ENCODE measurements at places on chromosomes 7 and 10.
A peak's percentile ranks its signal among the peaks of the same experiment; 100 is the strongest.

DNA sequence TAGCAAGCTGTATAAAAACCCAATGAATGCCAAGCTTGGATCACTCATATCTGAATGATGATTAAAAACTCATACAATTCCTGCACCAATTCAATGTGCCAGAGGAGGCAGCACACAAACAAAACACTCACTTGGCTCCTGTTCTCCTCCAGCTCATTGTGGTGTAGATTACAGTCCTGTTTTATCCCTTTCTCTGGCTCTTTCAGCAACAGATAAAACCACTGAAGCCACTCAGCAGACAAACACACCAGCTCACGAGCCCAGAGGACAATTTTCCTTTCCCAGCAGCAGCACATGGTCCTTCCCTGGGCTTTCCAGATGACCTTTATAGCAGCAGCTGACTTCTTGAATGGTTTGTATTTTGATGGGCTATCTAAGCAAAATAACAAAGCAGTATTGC is 107.3 kb upstream of the STARD3NL start:
- peak; percentile 4 for DNase-seq

DNA sequence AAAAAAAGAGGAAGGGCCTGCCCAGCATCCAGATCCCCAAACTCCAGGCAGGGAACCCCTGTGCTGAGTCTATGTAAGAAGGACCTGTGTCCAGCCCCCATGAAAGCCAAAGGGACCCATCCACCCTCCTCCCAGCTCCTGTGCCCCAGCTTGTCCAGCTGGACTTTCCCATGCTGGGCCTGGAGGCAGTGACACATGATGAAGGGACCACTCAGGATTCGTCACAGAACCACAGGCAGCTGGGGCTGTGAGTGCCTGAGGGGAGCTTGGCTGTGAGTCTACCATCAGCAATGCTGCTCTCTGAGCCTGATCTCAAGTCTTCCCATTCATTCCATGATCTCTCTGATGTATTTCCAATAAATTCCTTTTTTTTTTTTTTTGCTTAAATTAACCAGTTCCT is 36.2 kb upstream of the MNX1 start:
- peak; percentile 86 for DNase-seq

DNA sequence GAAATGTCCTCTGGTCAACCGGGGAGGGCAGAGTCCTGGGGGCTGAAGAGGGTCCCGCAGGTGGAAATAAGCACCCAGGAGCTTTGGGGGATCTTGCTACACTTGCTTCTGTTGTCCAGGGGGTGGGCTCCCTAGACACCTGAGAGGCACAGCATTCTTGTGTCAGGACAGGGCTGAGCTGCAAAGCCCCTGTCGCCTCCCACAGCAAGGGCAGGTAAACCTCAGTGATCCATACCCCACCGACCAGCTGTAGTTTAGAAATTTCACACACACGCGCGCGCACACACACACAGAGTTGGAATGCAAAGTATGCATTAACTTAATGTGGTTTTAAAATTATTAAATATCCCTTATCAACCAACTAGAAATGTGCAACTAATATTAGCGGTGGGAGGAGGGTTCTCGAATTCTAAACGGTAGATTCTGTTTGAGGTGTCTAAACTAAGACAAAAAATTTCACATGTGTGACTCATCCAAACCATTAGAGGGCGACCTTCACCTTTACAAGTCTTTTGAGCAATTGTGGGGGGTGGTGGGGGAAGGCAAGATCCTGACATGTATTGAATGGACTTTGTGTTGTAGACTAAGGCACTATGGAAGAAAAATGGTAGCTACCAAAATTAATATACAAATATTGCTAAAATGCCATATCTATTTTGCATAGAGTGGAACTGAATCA is 34.3 kb upstream of the PTF1A start:
- peak; percentile 60 for DNase-seq

DNA sequence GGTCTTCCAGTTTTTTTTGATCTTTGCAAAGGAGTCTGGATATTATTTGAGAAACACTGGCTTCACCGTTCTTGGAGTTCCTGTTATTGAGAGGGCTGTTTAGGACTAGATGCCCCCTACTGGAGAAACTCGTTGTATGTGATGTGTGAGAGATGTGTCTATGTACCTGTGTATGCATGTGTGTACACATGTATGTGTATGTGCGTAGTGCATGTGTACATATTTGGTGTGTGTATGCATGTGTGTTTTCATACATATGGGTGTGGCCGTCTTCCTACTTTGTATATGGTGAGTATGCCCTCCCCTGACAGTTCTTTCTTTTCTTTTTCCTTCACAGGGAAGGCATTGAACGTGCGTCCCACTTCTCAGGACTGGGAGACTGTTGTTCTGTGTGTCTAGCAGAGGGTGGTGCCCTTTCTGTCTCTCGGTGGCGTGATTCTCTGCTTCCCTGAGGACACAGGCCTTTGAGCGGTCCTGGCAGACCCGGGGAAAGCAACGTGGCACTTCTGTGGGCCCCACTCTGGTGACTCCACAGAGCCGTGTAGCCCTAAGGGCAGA is 3.0 kb upstream of the CALHM3 start:
- DNase-seq: peak; percentile 61

DNA sequence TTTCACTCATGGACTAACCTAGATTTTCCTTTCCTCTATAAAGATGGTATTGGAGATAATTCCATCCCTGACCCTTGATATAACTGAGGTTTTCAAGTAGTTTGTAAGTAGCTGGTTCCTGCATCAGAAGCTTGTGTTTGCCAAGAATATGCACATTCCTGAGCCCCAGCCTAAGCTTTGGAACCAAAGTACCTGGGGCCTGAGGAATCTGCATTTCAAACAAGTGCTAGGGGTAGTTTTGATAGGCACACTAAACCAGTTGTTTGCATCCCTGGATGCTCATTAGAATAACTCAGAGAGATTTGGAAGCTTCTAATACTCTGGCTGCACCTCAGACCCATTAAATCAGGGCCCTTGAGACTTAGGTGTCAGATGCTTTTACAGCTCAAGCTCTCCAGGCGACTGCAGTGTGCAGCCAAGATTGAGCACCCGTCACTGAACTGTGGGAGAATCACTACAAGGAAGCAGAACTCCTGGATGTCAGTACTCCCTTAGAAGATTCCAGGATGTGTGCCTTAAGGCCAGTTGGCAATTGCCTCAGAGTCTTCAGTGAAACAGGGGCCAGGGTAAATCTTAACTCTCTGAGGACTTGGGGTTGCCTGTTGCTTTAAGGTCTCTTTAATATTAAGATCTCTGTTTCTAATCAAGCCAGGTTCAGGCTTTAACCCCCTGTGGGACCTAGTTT is 565.0 kb downstream of the REEP3 start:
- DNase-seq: no peak

GRCh38 chr7:124652237-124652636 is 113.4 kb downstream of the GPR37 start:
- peak; percentile 30 for DNase-seq

- no peak for DNase-seq
These were observed 181.2 kb upstream of the KCND2 start for GRCh38 chr7:120091807-120092206.

- DNase-seq: peak; percentile 60
These were observed 64.3 kb downstream of the RGS10 start for GRCh38 chr10:119478111-119478802.

- no peak for DNase-seq
These were observed 139.9 kb upstream of the PITRM1 start for GRCh38 chr10:3312403-3312940.

DNA sequence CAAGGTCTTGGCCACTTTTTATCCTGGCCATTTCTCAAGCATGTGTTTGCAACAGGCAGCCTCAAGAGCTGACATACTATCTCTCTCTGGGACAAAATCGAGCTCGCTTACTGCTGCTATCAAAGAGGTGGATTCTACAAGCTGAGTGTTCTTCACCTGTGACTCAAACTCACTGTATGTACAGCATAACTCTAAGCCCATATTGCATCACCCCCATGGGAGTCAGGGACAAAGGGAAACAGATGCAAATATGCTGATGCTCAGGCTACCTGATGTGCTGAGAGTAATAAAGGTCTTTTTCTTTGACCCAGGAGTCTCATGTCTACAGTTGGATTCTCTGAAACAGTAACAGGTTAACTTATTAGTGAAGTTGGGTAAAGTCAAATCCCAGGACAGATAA is 45.2 kb downstream of the PCLO start:
- DNase-seq: no peak

GRCh38 chr10:116974456-116975005 is 30.5 kb downstream of the SHTN1 start:
- peak; percentile 24 for DNase-seq

DNA sequence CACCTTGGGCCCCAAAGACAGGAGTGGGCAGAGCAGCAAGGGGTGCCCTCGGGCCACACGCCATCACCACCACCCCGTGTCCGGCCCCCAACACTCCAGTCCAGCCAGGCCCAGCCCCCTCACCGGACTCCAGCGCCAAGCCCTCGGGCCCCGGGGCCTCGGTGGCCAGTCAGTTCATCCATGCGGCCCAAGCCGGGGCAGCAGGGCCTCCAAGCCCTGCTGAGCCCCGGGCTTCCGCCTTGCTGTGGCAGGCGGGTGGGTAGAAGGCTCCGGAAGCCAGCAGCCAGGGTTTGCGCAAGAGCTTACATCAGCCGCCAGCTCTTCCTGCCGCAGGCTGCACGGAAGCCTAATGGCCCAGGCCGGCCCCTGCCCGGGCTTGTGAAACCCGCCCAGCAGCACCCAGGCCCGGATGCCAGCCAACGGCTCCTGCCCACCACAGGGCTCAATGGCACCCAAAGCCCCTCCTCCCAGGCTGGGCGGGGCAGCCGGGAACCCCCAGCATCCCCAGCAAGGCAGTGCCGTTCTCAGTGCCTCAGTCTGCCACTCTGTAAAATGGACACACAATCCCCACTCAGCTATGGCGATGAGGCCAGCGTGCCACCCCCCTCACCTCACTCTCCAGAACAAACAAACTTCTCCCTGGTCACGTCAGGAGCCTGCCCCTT is 26.5 kb downstream of the TNRC18 start:
- peak; percentile 17 for DNase-seq

GRCh38 chr10:124641282-124642087 is 102.7 kb downstream of the FAM53B start:
- DNase-seq: no peak

DNA sequence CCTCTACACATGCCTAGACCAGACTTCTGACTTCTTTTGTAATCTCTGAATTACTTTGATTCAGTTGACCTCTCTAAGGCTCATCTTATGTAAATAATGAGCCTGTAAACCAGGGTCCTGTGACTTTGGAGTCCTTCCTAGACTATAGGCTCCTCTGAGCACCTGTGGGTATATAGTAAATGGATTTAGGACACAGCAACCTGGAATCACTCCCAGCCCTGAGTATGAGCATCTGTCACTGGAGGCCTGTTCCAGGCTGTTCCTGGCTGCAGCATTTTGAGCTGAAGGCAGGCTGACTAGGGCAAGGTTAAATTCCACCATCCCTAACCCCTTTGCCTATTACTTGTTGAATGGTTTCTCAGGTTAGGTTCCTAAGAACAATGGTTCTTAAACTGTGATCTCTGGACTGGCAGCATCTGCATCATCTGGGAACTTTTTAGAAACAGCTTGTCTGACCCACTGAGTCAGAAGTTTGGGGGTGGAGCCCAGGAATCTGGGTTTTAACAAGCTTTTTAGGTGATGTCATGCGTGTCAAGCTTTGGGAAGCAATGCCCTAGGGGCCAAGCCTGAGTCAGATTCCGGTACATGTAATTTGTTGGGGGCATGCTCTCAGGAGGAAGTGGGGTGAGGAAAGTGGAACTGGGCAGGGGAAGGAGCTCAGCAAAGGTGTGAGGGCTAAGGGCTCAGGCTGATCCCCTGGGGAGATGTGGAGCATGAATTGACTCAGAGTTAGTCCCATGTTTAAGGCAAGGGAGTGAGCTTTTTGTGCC is 28.2 kb downstream of the MINDY4 start:
- DNase-seq: peak; percentile 95

DNA sequence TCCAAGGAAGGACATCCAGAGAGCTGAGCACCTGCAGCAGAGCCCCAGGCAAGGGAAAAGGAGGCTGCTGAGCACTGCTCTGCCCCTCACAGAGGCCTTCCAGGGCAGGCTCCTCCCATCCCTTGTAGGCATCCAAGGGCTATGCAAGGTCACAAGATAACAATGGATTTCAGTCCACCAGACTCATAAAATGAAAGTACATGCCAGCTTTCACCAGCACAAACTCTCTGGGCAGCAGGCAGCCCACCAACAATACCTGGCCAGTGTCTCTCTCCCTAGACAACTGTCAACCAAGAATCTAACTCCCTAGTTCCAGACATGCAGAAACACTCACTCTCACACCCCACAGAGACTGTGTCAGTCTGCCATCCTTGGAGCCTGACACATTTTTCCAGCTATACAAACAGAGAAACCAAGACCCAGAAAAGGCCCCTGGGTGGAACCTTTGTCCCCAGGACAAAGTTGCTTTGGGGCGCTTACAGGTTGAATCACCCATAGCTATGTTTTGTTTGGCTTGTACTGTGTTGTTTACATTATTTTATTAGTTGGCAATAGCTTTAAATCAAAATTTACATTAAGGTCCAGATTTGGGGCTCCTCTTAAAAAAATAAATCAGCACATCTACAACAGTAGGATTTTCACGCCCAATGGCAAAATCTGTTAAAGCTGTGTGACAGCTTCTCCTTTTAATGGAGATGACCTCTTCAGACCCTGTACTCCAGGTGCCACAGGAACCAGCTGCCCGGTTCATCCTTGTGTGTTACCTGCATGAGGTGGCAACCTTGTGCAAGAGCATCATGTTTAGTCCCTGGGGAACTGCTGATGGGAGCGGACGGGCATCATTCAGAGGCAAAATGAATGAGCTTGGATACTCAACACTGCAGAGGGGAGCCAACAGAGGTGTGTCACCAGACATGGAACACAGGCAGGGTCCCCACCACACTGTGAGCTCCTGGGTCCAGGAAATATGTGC is 5.2 kb downstream of the GRID1 start:
- no peak for DNase-seq

GRCh38 chr7:93933156-93933555 is 11.6 kb downstream of the GNG11 start:
- DNase-seq: peak; percentile 43

- DNase-seq: no peak
These were observed 60.4 kb downstream of the DNAJB6 start for GRCh38 chr7:157397036-157397720.

DNA sequence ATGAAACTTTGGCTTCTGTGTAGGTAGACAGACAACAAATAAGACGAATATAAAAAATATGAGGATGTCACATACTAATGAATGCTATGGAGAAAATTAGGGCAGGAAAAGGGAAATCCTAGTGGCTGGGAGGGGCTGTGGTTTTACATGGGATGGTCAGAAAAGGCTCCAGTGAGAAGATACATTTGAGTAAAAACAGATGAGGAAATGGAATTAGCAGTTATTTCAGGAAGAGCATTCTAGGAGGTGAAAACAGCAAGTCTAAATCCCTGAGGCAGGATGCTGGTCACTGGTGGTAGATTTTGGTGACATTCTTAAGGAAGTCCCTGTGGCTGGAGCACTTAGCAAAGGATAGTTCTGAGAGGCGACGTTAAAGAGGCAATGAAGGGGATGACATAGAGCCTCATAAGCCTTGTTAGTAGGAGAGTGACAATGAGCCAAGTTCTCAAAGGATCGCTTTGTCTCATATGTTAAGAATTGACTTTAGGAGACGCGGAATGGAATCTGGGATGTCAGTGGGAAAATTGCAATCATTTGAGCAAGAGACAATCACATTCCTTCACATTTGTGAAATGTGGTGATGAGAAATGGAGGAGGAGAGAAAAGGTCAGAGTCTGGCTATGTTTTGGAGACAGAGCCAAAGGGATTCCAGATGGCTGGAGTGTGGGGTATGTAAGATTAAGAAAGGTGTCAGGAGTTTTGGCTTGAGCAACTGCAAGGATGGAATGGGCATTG is 384.7 kb upstream of the FZD8 start:
- DNase-seq: no peak
